H1 (cell line): ENCODE measurements at places on chromosomes 1 and 21. TPM values are rescaled to one million over a fixed set of nuclear protein-coding genes. Genes with fewer than 3 reads are reported as not detected.

Gene USH2A
- total RNA-seq, result 0.04 and 0.17 TPM in 2 replicates

DNA sequence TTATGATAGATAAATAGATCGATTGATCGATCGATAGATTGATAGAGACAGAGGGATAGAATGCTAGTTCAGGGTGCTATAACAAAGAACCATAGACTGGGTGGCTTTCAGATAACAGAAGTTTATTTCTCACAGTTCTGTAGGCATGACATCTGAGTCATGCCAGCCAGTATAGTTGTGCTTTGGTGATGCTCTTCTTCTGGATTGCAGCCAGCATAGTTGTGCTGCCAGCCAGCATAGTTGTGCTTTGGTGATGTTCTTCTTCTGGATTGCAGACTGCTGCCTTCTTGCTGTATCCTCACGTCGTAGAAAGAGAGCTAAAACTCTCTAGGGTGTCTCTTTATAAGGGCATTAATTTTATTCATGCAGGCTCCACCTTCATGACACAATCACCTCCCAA, 860.8 kb downstream of the BRINP3 start:
- no peak overlapping the region for H3K27ac ChIP-seq
- H3K4me3 ChIP-seq, result no peak overlapping the region
- DNase-seq, result no peak
- no peaks in the 10 kb centered on the region for H3K27me3 ChIP-seq
- no peaks in the 10 kb centered on the region for H3K36me3 ChIP-seq

DNA sequence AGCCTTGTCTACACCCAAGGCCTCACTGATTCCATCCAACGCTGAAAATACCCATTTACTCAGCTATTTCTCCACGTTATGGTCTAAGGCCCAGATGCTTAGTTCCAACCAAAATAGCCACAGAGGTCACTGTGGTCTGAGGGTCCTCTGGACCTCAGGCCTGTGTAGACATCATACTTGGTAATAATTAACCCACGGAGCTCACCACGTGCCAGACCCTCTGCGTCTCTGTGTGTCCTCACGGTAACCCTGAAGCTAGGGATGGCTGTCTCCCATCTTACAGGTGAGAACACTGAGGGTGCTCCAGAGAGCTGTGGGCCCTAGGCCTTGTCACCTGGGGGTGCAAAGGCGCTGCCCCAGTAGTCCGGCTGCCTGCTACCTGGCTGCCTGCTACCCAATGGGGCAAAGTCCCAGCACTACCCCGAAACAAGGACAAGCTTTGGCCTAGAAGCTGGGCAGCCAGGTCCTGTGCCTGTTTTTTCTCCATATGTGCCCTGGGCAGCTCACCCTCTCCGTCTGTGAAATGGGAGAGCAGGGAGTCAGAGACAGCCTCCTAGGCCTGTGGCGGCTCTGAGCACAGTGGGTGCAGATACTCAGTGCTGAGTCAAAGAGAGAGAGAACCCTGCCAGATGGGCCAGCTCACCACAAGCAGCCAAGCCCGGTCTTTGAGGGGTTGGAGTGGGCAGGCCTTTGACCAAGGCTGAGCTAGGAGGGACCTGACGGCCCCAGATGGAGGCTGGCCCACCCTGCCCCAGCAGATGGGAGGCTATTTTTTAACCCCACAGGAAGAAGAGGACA, 17.0 kb upstream of the RUNX3 start:
- H3K36me3 ChIP-seq, result no peaks in the 10 kb centered on the region
- no peak overlapping the region for H3K4me3 ChIP-seq
- no peak overlapping the region for H3K27ac ChIP-seq
- no peak for DNase-seq
- H3K4me1 ChIP-seq, result peaks cover 3% of the 10 kb centered on the region; the same call in 1 of the 2 replicates

Gene HHIPL2
- not detected in 2 replicates for total RNA-seq

- H3K36me3 ChIP-seq, result no peaks in the 10 kb centered on the region
- H3K4me1 ChIP-seq, result peaks cover 5% of the 10 kb centered on the region
- DNase-seq, result no peak
- no peaks in the 10 kb centered on the region for H3K27me3 ChIP-seq
- H3K4me3 ChIP-seq, result no peak overlapping the region
- no peak overlapping the region for H3K27ac ChIP-seq
Measured at GRCh38 chr1:13760921-13761320, 60.9 kb downstream of the PRDM2 start.

GRCh38 chr21:30164796-30165195, 1.8 kb downstream of the CLDN17 start:
- H3K36me3 ChIP-seq, result no peaks in the 10 kb centered on the region
- no peak for DNase-seq
- H3K4me3 ChIP-seq, result no peak overlapping the region
- H3K27ac ChIP-seq, result no peak overlapping the region
- H3K27me3 ChIP-seq, result no peaks in the 10 kb centered on the region
- H3K4me1 ChIP-seq, result no peaks in the 10 kb centered on the region

Gene CEP85
- total RNA-seq, result 35.3 and 40.4 TPM in 2 replicates

Gene MNDA
- not detected in 2 replicates for total RNA-seq

- H3K36me3 ChIP-seq, result no peaks in the 10 kb centered on the region
- no peaks in the 10 kb centered on the region; the same call in 1 of the 2 replicates for H3K27me3 ChIP-seq
- H3K27ac ChIP-seq, result no peak overlapping the region
Measured at GRCh38 chr21:35332841-35333426, 283.8 kb upstream of the RUNX1 start.

DNA sequence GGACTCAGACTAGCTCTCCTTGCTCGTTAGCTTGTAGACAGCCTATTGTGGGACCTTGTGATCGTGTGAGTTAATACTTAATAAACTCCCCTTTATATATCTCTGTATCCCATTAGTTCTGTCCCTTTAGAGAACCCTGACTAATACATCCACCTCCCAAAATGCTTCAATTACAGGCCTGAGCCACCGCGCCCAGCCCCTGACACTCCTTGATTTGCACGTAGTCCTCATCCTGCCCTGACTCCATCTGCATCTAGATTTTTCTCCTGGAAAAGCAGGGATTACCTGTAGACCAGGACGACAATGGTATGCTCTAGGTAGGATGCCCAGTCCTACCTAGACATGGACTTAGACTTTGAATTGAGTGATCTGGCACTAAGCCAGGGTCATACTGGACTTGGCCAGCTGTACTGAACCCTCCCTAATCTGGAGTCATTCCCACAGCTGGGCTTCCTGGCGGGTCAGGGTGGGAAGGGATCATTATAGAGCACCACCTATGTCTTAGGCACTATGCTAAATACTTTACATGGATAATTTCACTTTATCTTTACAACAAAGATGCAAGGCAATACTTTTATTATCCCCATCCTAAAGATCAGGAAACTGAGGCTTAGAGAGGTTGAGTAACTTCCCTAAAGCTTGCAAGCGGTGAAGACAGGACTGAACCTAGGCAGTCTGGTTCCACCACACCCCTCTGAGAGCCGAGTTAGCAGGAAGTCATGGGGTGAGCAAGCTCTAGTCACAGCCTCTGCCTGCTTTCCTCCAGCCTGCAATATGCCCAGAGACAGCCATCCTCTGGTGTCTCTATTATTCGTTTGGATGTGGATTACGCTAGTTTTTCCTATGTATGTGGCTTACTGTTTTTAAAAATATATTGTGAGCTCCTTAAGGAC, 89.4 kb downstream of the DTL start:
- H3K27ac ChIP-seq, result no peak overlapping the region
- H3K36me3 ChIP-seq, result no peaks in the 10 kb centered on the region
- DNase-seq, result no peak
- H3K27me3 ChIP-seq, result no peaks in the 10 kb centered on the region
- H3K4me1 ChIP-seq, result peaks cover 5% of the 10 kb centered on the region; the same call in 1 of the 2 replicates
- no peak overlapping the region for H3K4me3 ChIP-seq

Gene LRRC71
- total RNA-seq, result not detected in 2 replicates

DNA sequence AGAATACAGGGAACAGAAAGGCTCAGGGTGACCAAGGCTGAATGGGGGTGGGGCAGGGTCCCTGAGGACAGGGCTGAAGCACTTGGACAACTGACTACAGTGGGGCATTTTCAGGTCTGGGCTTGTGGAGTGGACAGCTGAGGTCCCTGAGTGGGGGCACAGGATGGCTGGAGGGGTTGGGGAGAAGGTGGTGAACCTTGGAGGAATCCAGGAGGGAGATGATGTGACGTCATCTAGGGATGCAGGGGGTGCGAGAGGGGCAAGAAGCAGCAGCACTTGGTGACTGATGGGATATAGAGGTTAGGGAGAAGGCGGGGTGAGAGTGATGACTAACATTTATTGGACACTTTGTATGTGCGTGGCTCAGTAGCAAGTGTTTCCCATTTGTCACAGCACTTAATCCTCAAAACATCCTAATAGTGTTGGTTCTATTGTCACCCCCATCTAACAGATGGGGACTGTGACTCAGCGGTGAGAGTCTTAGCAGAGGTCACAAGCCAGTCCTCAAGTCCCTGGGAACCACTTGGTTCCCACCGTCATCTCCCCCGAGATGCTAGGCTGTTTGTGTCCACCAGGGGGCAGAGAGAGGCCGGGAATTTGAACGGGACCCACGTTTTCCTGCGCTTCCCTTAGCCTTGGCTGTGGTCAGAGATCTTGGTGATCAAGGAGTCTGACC, 27.9 kb upstream of the BMP8B start:
- no peak overlapping the region for H3K4me3 ChIP-seq
- DNase-seq, result peak; percentile 92
- no peaks in the 10 kb centered on the region for H3K27me3 ChIP-seq
- H3K36me3 ChIP-seq, result no peaks in the 10 kb centered on the region
- H3K4me1 ChIP-seq, result no peaks in the 10 kb centered on the region
